NCI-H2081 treated with DMSO at 0.1 percent for 48 hours (cell line): ENCODE measurements at places on chromosomes 3 and 15.

- DNase-seq, result no peak
Observed at GRCh38 chr3:64675687-64676247, 12.0 kb downstream of the ADAMTS9 start.

GRCh38 chr3:33543601-33544000 lies 103.4 kb upstream of the UBP1 start:
- DNase-seq, result no peak

GRCh38 chr15:67097930-67098740 lies 32.7 kb downstream of the SMAD3 start:
- DNase-seq, result no peak

GRCh38 chr15:66565141-66565641 lies 607 bp downstream of the LCTL start:
- DNase-seq, result no peak

DNA sequence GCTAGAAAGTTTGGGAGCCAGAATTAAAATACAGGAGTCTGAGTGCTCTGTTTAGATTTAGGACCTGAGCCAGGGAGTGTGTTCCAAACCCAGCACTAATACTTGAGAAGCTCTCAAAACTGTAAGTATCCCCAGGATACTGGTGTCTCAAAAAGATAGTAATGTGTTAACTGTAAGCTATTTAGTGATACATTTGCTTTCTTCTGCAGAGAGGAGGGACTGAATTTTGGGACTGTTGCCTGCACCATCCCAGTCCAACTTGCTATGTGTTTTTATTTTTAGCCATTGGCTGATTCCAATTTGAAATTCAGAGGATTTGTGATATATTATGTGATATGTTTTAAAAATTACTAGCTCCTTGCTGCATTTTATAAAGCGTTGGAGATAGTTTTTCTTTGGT lies 31.5 kb downstream of the UBE2E1 start:
- no peak for DNase-seq

- no peak for DNase-seq
Observed at GRCh38 chr3:37924453-37924852, 62.8 kb downstream of the CTDSPL start.

DNA sequence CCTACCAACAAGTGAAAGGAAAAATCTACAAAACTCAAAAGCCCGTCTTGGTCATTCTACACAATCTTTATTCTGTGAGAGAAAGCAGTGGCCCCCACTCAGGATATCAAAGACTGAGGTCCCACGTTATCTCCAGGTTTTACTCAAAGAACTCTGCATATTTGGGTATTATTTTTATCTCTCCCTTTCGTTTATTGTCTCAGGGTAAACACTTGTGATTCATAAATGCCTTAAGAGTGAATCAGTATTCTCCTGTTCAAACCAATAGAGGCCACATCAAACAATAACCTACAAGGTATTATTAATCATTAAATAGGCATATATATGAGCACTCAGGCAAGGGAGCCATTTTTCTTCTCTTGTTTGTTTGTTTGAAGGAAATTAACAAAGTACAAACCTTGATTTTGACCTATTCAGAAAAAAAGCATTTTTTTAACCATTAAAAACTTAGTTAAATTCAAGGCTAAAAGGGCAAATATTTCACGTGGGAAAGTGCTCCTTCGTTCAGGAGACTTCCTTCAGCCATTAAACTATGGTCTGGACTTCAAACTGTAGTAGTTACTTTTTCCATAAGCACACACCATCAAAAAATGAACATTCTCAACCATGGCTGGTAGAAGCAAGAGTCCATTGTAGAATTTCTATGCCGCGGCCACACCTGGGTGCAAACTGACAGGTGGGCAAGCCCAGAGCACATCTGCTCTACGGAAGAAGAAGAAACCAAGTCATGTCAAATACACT lies 13.9 kb upstream of the HES1 start:
- DNase-seq, result no peak

DNA sequence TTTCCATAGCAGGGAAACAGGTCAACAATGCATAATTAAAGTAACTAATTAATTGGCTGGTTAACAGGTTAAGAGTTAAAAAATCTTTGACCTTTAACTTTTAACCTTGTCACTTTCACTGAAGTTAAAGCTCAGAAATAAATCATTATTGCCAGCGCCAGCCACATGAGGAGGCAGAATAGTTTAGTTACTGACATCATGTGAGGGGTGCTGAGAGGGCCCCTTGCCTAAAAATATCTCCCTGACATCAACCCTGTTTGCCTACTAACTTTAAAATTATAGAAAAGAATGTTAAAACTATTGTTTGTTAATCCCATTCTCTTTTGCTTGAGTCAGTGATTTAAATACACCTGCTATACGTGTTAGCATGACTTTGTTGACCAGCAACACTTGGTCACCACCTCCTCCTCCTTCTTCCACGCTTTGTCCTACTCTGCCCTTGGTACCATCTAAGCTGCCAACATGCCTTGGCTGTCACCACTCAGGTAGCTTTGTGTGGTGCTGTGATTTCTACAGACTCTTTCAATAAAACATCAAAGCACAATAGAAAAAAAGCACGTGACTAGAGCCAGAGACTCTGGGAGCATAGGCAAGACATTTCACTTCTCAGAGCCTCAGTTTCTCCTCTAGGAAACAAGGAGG lies 2.7 kb downstream of the FBXO40 start:
- DNase-seq, result no peak
